Activated naive CD4-positive, alpha-beta T cell treated with anti-CD3 and anti-CD28 coated beads for 36 hours (primary cell): ENCODE measurements at places on chromosomes 2 and 18.

GRCh38 chr18:62767321-62767720 is 52.0 kb downstream of the PHLPP1 start:
- DNase-seq, result no peak

- no peak for DNase-seq
Measured at GRCh38 chr2:233980955-233981561, 63.9 kb downstream of the TRPM8 start.

- no peak for DNase-seq
Measured at GRCh38 chr2:180730976-180731375, 249.4 kb upstream of the UBE2E3 start.

- DNase-seq, result no peak
Measured at GRCh38 chr2:174054926-174055325, 89.8 kb upstream of the SP3 start.

DNA sequence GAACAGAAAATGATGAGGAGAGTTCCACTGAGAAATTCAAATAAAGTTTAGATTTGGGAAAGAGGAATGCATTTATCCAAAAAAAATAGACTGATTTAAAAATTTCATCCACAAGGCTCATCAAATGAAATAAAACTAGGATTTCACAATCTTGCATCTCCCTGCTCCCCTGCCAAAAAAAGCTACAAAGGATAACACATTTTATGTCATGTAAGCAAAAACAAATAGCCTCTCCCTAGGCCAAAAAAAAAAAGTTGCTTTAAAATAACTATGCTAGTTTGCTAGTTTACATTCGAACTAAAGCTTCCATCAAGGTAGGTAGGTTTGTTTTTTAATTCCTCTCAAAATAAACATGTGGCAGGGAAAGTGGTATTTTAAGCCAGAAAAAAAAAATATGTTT is 465.5 kb upstream of the ID2 start:
- no peak for DNase-seq
